ENCODE measurements at places on chromosomes 1 and 21.

- no peak for DNase-seq
Observed at GRCh38 chr1:59543211-59543668, 246.3 kb downstream of the FGGY start.

- DNase-seq: no peak
Observed at GRCh38 chr1:6472391-6472790, 6.4 kb upstream of the TNFRSF25 start.

DNA sequence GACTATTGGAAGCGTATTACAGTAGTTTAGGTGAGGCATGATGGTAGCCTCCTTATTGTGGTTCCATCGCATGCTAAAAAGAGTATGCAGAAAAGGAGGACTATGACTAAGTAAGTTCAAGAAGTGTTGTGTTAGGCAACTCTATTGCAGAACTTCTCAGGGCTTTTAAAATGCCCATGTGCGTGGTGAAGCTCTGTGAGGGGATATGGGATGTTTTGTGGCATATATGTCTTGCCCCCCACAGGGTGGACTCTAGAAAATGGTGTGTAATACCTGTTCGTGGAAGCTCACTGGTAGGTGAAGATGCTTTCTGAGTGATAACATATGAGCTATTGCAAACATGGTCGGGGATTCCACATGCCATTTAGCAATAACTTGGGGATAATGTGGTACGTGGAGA is 31.7 kb downstream of the MAN1A2 start:
- no peak for DNase-seq

DNA sequence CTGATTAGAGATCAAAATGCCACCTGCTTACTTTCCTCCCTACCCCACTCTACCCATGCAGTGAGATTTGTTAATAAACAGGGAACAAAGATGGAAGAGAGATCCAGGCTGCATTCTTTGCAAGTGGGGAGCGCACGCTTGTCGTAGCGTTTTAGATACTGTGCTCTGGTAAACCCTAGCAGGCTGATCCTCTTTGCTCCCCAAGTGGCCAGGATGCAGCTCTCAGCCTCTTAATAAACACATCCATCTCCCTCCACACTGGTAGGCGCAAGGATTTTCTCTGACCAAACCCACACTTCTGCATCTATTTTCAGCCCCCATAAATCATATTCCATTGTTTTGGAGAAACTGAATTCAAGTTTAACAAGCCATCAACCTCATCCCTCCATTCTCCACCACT is 2.9 kb downstream of the PGBD5 start:
- no peak for DNase-seq

- DNase-seq: no peak
Observed at GRCh38 chr1:11286735-11287410, 13.9 kb downstream of the UBIAD1 start.

- no peak for DNase-seq
Observed at GRCh38 chr1:17523321-17524041, 16.0 kb upstream of the ARHGEF10L start.

DNA sequence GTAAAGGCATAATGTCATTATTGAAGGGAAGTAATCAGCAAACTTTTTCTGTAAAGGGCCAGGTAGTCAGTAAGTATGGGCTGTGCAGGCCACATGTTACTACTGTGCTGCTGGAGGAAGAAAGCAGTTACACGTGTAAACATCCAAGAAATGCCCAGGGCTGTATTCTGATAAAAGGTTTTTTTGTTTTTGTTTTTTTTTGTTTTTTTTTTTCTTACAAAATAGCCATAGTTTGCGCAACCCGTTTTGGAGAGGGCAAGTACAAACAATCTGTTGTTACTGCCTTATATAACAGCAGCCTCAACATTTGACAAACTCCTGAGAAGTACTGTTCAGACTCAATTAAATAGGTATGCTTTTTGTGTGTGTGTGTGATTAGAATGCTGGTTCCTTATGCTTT is 26.7 kb upstream of the MTMR11 start:
- DNase-seq: no peak

DNA sequence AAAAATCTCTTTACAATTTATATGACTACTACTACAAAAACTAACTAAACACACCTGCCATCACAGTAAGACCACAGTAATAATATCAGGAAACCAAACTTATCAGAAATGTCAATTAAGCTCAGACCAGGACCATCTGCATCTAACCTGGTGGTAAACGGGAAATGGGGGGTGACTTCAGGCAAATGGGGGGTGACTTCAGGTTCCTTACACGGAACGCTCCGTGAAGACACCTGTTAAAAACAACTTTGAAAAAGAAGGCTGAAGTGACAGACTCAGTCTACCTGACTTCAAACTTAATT is 15.8 kb downstream of the PRDM15 start:
- no peak for DNase-seq

GRCh38 chr1:236289492-236290131 is 7.9 kb upstream of the ERO1B start:
- DNase-seq: no peak

DNA sequence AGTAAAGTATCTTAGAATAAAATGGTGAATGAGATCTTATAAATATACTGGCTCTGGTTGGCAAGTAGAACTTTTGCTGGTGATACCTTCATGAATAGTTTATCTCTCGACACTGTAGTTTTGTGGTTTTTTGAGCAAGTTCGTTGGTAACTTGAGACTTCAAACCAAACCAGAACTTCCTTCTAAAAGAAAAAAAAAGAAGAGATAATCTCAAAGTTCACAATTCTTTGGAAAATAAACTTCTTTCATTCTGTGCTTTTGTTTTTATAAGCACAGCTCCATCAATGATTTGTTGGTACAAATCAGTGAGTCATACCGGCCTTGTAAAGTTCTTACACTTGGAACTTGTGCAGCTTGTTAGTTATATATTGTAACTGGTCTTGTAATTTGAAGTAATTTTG is 2.3 kb downstream of the HIPK1 start:
- no peak for DNase-seq

DNA sequence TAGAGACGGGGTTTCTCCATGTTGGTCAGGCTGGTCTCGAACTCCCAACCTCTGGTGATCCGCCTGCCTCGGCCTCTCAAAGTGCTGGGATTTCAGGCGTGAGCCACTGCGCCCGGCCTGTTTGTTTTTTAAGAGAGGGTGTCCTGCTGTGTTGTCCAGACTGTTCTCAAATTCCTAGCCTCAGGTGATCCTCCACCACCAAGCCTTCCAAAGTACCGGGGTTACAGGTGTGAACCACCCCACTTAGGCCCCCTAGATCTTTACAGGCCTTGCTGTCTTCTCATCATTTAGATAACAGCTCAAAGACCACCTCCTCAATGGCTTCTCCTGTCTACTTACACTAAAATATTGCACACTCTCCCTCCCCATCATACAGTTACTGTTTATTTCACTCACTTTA is 6.3 kb downstream of the SESN2 start:
- no peak for DNase-seq

GRCh38 chr21:26041431-26042180 is 129.0 kb downstream of the APP start:
- DNase-seq: no peak

- no peak for DNase-seq
Observed at GRCh38 chr1:147833231-147833860, 69.2 kb upstream of the GJA8 start.

GRCh38 chr1:35171579-35171978 is 21.4 kb downstream of the SFPQ start:
- DNase-seq: no peak

- DNase-seq: peak; percentile 39
Observed at GRCh38 chr1:204520834-204521709, 4.9 kb downstream of the MDM4 start.

GRCh38 chr1:72915581-72915980 is 633.2 kb upstream of the NEGR1 start:
- no peak for DNase-seq

DNA sequence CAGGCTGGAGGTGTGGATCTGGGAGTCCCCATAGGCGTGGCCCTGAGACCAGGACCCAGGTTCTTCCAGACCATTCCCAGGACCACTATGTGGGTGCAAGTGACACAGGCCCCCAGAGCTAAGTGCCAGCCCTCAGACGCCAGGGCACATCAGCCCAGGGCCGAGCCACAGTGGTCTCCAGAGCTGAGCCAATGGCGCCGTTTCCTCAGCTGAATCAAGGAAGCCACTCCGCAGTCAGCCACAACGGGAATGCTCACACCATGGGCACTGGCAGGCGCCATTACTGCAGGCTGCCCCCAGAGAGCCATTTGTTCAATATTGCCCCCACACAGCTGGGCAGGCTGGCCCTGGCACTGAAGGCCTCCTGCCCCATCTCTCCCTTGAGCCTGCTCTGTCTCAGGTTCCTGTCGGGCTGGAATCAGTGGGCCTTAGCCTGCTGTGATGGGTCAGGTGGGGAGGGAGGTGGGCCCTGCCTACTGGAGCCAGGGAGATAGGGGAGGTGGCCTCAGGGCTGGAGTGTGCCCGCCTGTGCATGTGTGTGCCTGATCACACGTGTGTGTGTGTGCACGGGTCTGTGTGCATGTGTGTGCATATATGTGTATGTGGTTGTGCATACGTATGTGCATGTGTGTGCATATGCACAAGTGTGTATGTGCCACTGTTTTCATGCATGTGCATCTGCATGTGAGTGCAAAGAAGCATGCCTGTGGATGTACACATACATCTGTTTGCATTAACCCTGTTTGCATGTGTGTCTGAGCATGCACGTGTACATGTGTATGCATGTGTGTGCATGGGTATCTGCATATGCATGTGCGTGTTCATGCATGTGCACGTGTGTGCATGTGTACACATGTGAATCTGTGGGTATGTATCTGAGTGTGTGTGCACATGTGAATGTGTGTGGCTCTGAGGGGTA is 6.1 kb downstream of the GJC2 start:
- no peak for DNase-seq

- DNase-seq: no peak
Observed at GRCh38 chr1:227227761-227228160, 90.5 kb downstream of the CDC42BPA start.

DNA sequence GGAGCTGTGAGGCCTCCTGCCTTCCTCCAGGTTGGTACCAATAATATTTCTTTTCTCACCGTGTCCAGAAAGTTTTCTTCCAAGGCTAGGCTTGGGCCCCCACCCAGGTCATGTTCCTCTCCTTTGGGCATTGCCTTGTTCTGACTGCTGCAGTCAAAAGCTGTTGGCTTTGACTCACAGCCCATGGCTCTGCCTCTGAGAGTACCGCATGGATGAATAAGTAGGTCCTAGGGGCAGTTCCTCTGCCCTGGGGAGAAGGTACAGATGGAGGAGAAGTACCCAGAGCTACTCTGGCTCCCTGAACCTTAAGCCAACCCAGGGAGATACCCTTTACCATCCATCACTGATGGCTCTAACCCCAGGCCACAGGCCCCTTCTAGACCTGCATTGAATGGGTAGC is 115.0 kb downstream of the NAV1 start:
- DNase-seq: no peak

DNA sequence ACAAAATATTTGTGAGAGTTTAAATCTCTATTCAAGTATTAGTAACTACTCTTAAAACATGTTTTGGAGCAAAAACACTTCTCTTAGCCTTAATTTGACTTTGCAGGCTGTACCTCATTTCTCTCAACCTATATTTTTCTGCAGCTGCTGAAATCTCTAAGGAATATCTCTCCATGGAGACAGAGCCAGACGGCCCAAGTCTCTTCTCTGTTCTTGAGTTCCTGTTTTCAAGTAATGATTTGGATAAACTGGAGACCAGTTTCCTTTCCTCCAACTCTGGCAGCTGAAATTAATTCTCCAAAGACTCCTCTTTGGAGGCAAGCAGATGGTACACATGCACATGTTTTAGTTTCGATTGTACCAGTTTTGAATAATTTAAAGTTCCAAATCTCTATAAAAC is 659.7 kb upstream of the NEGR1 start:
- no peak for DNase-seq

DNA sequence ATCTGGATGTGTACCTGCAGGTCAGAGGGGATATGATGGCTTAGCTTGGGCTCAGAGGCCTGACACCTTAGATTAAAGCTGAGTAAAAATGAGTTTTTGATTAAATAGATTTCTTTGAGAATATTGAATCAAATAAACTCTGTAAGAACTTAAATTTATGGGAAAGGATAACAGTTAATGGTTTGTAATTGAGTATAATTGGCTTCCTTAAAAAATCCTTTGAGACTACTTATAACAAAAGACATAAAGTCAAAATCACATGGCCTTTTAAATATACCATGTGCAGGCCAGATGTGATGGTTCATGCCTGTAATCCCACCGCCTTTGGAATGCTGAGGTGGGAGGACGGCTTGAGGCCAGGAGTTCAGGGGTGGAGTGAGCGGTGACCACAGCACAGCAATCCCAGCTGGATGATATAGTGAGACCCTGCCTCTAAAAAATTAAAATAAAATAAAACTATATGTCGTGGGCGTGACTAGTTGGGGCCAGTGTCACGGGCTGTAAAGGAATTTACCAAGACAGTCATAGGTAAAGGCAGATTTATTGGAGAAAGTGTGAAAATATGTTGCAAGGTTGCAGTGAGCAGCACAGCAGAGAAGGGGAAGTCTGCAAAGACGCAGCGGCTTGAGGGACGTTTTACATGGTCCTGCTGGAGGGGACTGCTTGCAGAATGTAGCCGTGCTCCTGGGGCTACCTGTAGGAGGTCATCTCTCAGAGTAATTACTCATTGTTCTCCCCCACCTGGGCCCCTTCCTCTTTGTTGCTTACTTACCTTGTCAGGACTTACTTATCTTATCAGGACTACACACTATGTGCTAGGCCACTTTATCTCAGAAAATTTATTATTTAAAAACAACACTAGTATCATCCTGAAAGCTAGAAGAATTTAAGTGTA is 122.3 kb downstream of the ZMYM4 start:
- no peak for DNase-seq

DNA sequence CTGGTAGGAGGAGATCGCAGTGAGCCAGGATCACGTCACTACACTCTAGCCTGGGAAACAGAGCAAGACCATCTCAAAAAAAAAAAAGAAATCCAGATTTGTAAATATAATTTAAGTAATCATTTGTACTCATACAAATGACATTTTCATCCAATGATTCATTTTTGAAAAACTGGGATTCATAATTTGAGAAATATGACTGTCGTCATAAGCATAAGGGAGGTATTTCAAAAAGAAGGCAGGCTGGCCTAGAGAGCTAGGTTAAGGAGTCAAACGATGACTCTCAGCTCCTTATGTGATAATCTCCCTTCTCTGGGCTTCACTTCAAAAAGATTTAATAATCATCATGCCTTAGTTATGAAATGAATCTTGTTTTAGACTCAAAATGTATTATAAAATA is 2.3 kb downstream of the GART start:
- no peak for DNase-seq

- DNase-seq: no peak
Observed at GRCh38 chr1:217211486-217211885, 419.4 kb downstream of the GPATCH2 start.

GRCh38 chr1:212700223-212700891 is 717 bp upstream of the BATF3 start:
- DNase-seq: peak; percentile 19

DNA sequence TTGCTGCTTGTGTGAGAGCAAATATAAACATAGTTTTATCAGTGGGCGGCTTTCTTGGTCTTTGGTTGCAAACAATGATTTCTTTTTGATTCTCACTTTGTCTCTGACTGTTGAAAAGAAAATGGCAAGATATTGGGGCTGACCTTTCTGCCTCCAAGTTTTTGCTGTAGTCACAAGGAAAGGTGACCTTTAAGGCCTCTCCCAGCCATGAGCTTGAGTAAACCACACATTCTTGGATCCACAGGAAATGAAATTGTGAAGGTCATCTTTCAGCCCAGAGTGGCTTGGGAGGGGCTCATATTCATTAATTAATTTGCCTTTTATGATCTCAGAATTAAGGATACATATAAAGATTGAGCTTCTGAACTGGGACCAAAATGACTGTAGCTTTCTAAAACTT is 241.6 kb downstream of the BACH1 start:
- no peak for DNase-seq

- no peak for DNase-seq
Observed at GRCh38 chr1:160855181-160855981, 7.3 kb downstream of the CD244 start.

All from activated effector memory CD4-positive, alpha-beta T cell treated with Interleukin-2 at 50 U/mL for 16 hours (primary cell).